ENCODE measurements at places on chromosomes 13 and 19. TPM values are rescaled to one million over a fixed set of nuclear protein-coding genes. Genes with fewer than 3 reads are reported as not detected.

DNA sequence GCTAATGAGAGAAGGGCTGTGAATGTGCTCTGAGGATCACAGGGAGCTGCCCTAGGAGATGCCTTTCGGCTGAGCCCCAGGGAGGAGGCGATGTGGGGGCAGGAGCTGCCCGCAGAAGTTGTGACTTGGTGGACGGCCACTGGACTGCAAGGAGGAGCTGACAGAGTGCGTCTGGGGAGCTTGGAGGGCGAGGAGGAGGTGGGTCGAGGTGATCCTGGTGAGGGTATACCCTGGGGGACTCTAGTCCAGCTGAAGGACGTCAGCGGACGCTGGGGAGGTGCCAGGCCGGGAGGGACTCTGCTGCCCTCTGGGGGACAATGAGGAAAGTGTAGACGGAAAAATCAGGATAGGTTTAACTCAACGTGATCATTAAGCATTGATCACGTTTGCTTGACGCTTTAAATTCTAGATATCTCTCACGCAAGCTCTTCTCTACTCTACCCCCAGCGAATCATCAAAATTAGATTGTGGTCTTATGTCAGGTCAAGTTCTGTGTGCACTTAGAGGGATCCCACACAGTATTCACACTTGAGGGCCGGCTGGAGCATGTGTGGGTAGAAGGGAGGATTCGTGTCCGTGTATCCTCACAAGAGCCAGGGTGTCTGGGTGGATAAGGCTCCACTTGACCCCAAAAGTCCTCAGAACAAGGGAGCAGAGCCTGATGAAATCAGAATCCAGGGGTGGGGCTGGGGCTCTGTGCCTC lies 3.3 kb upstream of the CEACAM7 start:
- DNase-seq: peak; percentile 42

- no peak for DNase-seq
Measured at GRCh38 chr13:112561478-112561877, 26.5 kb downstream of the TUBGCP3 start.

GRCh38 chr13:47475441-47475948 lies 525.6 kb downstream of the SUCLA2 start:
- no peak for DNase-seq

Gene ASPDH
- not detected for polyA plus RNA-seq
